ENCODE measurements at places on chromosomes 6 and 20. TPM values are rescaled to one million over a fixed set of nuclear protein-coding genes. Genes with fewer than 3 reads are reported as not detected.

GRCh38 chr6:107323133-107323785 is 136.1 kb downstream of the PDSS2 start:
- H3K27ac ChIP-seq, result no peak overlapping the region
- H3K27me3 ChIP-seq, result no peaks in the 10 kb centered on the region
- H3K36me3 ChIP-seq, result no peaks in the 10 kb centered on the region

DNA sequence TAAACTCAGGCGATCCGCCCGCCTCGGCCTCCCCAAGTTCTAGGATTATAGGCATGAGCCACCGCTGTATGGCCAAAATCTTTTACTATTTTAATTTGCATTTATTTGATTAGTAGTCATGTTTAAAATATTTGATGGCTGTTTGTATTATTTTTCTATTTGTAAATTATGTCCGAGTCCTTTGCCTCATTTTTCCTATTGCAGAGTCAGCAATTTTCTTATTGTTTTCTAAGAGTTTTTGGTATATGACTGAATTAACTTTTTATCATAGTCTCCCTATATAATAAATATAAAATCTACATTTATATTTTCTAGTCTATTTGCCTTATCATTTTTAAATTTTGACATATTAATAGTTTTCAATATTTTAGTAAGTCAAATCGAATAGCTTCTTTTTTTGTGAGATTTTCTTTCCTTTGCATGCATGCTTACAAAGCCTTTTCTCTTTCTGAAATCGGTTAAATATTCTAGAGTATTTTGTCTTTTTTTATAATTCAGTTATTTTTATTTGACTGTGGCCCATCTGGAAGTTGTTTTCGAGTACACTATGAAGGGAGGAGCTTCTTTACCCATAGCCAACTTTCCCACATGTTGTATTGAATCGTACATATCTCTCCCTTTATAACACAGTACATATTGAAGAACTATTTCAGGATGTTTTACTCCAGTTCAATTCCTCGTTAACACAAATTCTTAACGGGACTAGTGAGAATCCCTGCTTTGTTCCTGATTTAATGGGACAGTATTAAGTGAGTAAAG is 34.5 kb upstream of the RPS6KA2 start:
- H3K27me3 ChIP-seq, result no peaks in the 10 kb centered on the region
- H3K4me1 ChIP-seq, result peaks cover 11% of the 10 kb centered on the region
- H3K27ac ChIP-seq, result no peak overlapping the region
- no peak for DNase-seq

- H3K27me3 ChIP-seq, result no peaks in the 10 kb centered on the region
- no peak for DNase-seq
- no peaks in the 10 kb centered on the region for H3K4me1 ChIP-seq
- H3K4me3 ChIP-seq, result no peak overlapping the region
- no peak overlapping the region for H3K27ac ChIP-seq
Observed at GRCh38 chr6:164097551-164098398, 683.3 kb downstream of the QKI start.

GRCh38 chr6:38169977-38170526 is 350.5 kb downstream of the ZFAND3 start:
- no peaks in the 10 kb centered on the region for H3K36me3 ChIP-seq
- H3K4me1 ChIP-seq, result no peaks in the 10 kb centered on the region
- H3K27ac ChIP-seq, result no peak overlapping the region
- H3K4me3 ChIP-seq, result no peak overlapping the region
- no peaks in the 10 kb centered on the region for H3K27me3 ChIP-seq

- no peak overlapping the region for H3K27ac ChIP-seq
- no peak for DNase-seq
- H3K36me3 ChIP-seq, result no peaks in the 10 kb centered on the region
- no peak overlapping the region for H3K4me3 ChIP-seq
Observed at GRCh38 chr6:164337925-164338397, 923.4 kb downstream of the QKI start.

The SASH1 gene
- 0.30 TPM for total RNA-seq

DNA sequence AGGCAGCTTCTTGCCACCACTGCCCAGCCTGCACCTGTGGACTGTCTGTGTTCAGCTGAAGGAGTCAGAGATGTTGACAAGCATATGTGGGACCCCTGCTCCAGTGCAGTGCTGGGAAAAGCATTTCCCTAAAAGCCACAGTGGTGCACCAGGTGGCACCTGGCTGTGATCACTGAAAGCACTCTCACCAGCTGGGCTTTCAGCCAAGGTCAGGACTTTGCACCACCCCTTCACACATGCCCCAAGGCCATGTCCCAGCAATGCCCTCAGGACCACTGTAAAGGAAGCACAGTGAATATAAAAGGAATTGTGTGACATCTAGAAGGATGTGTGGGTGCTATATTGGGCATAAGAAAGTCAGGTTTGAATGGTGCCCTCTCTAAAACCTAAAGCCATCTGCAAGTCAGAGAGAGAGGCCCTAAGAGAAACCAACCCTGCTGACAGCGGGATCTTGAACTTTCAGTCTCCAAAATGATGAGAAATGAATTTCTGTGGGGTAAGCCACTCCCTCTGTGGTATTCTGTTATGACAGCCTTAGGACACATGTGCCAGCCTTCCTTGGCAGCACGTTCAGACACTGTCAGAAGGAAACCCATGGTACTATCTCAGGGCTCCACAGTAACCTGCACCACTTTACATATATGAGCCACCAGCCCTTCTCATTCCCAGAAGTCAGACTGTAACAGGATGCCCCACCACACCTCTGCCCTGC is 30.7 kb downstream of the CBLN4 start:
- H3K4me1 ChIP-seq, result no peaks in the 10 kb centered on the region
- no peaks in the 10 kb centered on the region for H3K27me3 ChIP-seq
- no peaks in the 10 kb centered on the region for H3K36me3 ChIP-seq
- H3K27ac ChIP-seq, result no peak overlapping the region
- H3K4me3 ChIP-seq, result no peak overlapping the region
- no peak for DNase-seq

GRCh38 chr6:158524311-158524710 is 35.6 kb upstream of the TMEM181 start:
- H3K4me1 ChIP-seq, result no peaks in the 10 kb centered on the region
- no peaks in the 10 kb centered on the region for H3K27me3 ChIP-seq
- H3K4me3 ChIP-seq, result no peak overlapping the region
- DNase-seq, result no peak

GRCh38 chr6:4272996-4273395 is 137.6 kb upstream of the ECI2 start:
- no peak overlapping the region for H3K27ac ChIP-seq
- no peaks in the 10 kb centered on the region for H3K27me3 ChIP-seq
- no peak overlapping the region for H3K4me3 ChIP-seq
- no peaks in the 10 kb centered on the region for H3K4me1 ChIP-seq
- H3K36me3 ChIP-seq, result no peaks in the 10 kb centered on the region

The SNAP25 gene
- total RNA-seq, result not detected

The OXT gene
- 1.5 TPM for total RNA-seq

The APCDD1L gene
- total RNA-seq, result not detected

- no peak overlapping the region for H3K4me3 ChIP-seq
- H3K27me3 ChIP-seq, result no peaks in the 10 kb centered on the region
- no peak for DNase-seq
- no peaks in the 10 kb centered on the region for H3K4me1 ChIP-seq
- H3K27ac ChIP-seq, result no peak overlapping the region
Observed at GRCh38 chr20:60424267-60424902, 466.2 kb downstream of the CDH26 start.

GRCh38 chr6:31727034-31727716 is 1.9 kb downstream of the DDAH2 start:
- peaks cover 16% of the 10 kb centered on the region for H3K36me3 ChIP-seq
- H3K27ac ChIP-seq, result no peak overlapping the region
- H3K27me3 ChIP-seq, result no peaks in the 10 kb centered on the region
- no peak overlapping the region for H3K4me3 ChIP-seq
- DNase-seq, result no peak
- H3K4me1 ChIP-seq, result peaks cover 50% of the 10 kb centered on the region

DNA sequence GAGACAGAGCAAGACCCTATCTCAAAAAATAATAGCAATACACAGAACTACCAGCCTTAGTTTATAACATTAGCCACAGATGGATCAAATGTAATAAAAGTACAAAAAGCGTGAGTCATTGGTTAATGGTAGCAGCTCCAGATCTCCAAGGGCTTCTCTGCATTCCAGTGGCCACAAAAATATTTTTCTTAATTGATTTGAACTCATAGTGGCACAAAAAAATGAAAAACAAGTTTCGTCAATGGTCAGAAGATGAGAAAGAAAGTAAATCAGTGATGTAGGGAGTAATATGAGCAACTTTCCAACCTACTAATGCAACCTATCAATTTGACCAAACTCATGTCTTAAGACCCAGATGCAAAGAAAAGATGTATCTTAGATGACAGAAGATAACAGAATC is 79.6 kb downstream of the CEP57L1 start:
- H3K36me3 ChIP-seq, result no peaks in the 10 kb centered on the region
- H3K27ac ChIP-seq, result no peak overlapping the region
- no peak for DNase-seq
- no peaks in the 10 kb centered on the region for H3K27me3 ChIP-seq

The NTSR1 gene
- 0.30 TPM for total RNA-seq

DNA sequence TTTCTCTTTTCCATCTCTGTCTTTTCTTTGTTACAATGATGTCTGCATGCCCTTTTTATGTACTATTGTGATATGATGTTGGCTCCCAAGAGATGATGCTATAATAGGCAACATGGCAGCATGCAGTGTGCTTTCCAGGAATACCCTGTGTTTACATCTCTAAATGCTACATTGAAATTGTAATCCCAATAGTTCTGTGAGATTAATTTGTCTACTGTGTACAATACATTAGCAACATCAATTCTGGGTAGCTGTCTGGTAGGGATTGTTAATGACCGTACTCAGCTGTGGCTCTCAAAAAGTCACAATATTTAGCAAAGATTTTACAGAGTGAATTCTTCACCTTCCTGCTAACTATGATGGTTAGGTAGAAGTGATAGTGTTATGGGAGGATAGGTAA is 225.6 kb upstream of the MMS22L start:
- no peak overlapping the region for H3K27ac ChIP-seq
- H3K4me3 ChIP-seq, result no peak overlapping the region
- no peaks in the 10 kb centered on the region for H3K27me3 ChIP-seq

- H3K4me3 ChIP-seq, result no peak overlapping the region
- peaks cover 4% of the 10 kb centered on the region for H3K4me1 ChIP-seq
- no peaks in the 10 kb centered on the region for H3K36me3 ChIP-seq
- no peaks in the 10 kb centered on the region for H3K27me3 ChIP-seq
Observed at GRCh38 chr6:44966449-44967092, 361.6 kb upstream of the RUNX2 start.

The PHF10 gene
- total RNA-seq, result 108 TPM

The TUBB2B gene
- not detected for total RNA-seq

The TMEM151B gene
- not detected for total RNA-seq

The MYCT1 gene
- total RNA-seq, result not detected

DNA sequence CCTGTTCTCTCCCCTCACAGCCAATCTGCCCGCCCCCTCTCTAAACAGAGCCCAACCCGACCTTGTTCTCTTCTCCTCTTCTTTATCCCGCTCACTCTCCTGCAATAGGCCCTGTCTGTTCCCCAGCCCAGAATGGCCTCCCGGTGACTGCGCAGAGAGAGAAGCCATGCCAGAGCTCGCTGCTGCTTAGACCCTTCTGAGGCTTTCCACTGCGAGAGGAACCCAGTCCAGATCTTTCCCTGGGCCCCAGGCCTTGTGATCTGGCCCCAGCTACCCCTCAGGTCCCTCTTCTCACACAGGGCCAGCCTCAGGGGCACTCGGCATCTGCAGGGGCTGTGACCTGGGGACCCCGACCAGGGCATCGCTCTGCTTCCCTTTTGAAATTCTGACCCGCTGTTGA is 58.1 kb downstream of the TMEM242 start:
- peaks cover 4% of the 10 kb centered on the region for H3K4me1 ChIP-seq
- no peak overlapping the region for H3K27ac ChIP-seq
- no peaks in the 10 kb centered on the region for H3K27me3 ChIP-seq
- no peak overlapping the region for H3K4me3 ChIP-seq

The PPIL6 gene
- total RNA-seq, result 0.39 TPM

The BCAS1 gene
- 0.25 TPM for total RNA-seq

The GLP1R gene
- total RNA-seq, result not detected

DNA sequence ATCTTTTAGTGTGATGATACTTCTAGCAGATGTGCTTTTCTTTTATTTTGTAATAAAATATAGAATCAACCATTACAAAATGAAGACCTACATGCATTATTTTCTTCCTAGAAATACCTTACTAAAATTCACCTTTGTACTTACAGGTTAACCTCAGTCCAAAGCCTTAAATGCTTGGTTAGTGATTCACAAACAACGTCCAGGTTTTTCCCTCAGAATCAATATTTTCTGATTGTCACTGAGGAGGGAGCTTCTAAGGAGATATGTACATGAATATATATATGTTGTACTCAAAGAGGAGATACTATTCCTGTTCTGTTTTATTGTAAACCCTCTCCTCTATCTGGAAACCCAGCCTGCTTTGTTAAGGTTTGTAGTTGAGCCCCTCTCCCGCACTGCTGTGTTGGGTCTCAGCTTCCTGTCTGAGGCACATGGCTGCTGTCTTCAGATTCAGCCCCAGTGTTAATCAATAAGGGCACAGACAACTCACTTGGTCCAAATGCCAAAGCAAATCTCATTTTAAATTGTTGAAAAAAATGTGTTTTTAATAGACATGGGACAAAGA is 33.9 kb upstream of the HS3ST5 start:
- no peaks in the 10 kb centered on the region for H3K36me3 ChIP-seq
- H3K27me3 ChIP-seq, result no peaks in the 10 kb centered on the region
- H3K4me3 ChIP-seq, result no peak overlapping the region
- H3K4me1 ChIP-seq, result no peaks in the 10 kb centered on the region
- no peak for DNase-seq
- no peak overlapping the region for H3K27ac ChIP-seq

GRCh38 chr20:658731-659291 is 5.8 kb upstream of the SRXN1 start:
- no peak overlapping the region for H3K4me3 ChIP-seq
- DNase-seq, result no peak
- peaks cover 8% of the 10 kb centered on the region for H3K27me3 ChIP-seq
- H3K27ac ChIP-seq, result no peak overlapping the region
- peaks cover 6% of the 10 kb centered on the region for H3K4me1 ChIP-seq
- H3K36me3 ChIP-seq, result no peaks in the 10 kb centered on the region

The PRRT1 gene
- 1.9 TPM for total RNA-seq

DNA sequence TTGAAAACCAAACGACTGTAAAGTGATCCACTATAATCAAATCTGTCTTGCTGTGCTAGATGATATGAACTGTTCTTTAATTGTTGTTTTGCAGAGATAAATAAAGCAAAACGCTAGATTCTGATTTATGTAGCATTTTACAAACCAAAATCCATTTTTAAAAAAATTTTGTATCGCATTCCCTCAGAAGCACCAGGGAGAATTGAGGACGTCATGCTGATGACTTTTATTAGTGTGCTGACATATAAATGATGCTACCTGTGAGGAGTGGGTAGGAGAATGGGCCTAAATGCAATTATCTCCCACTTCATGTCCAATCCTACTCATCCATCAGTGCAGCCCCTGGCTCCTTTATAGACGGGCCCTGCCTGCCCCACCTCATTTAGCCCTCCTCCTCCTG is 282.4 kb downstream of the PACRG start:
- no peaks in the 10 kb centered on the region for H3K4me1 ChIP-seq
- H3K27ac ChIP-seq, result no peak overlapping the region
- no peak overlapping the region for H3K4me3 ChIP-seq
- no peak for DNase-seq

The EYA4 gene
- total RNA-seq, result not detected

The RNF114 gene
- 96.3 TPM for total RNA-seq

GRCh38 chr6:38586992-38587391 is 52.7 kb downstream of the BTBD9 start:
- H3K36me3 ChIP-seq, result no peaks in the 10 kb centered on the region
- no peak overlapping the region for H3K4me3 ChIP-seq
- H3K27me3 ChIP-seq, result no peaks in the 10 kb centered on the region
- DNase-seq, result no peak
- H3K4me1 ChIP-seq, result no peaks in the 10 kb centered on the region
